ENCODE measurements at places on chromosomes 7 and 10. TPM values are rescaled to one million over a fixed set of nuclear protein-coding genes. Genes with fewer than 3 reads are reported as not detected.

The SLC39A12 gene
- not detected for total RNA-seq

The SPAG6 gene
- total RNA-seq = not detected

The METTL27 gene
- 12.3 TPM for total RNA-seq

The CALCR gene
- total RNA-seq = not detected

The KIF11 gene
- total RNA-seq = 44.0 TPM

The ACHE gene
- 2.1 TPM for total RNA-seq

The DNAH11 gene
- total RNA-seq = 0.26 TPM

The AGAP9 gene
- total RNA-seq = 12.1 TPM

The C10orf62 gene
- not detected for total RNA-seq

The CAV2 gene
- 168 TPM for total RNA-seq

The HDAC9 gene
- total RNA-seq = 0.29 TPM

The EXOSC1 gene
- 53.7 TPM for total RNA-seq

The SAMD9 gene
- 10.8 TPM for total RNA-seq

The ADAM22 gene
- total RNA-seq = 0.34 TPM

The COL17A1 gene
- total RNA-seq = 1.8 TPM

The SMO gene
- 16.5 TPM for total RNA-seq

The TAS2R41 gene
- not detected for total RNA-seq

The ICA1 gene
- total RNA-seq = 0.76 TPM

The ZWINT gene
- total RNA-seq = 87.1 TPM

The OR2A12 gene
- total RNA-seq = not detected

The COL28A1 gene
- 0.91 TPM for total RNA-seq

The CUBN gene
- total RNA-seq = 0.25 TPM

The CCL24 gene
- not detected for total RNA-seq

The HTR7 gene
- 0.15 TPM for total RNA-seq

The CLRN3 gene
- not detected for total RNA-seq
